ENCODE measurements at places on chromosomes 6 and 20.

- H3K4me1 ChIP-seq = peaks cover 26% of the 10 kb centered on the region
- peaks cover 28% of the 10 kb centered on the region for H3K36me3 ChIP-seq
- no peak overlapping the region for H3K27ac ChIP-seq
- no peak for DNase-seq
- H3K4me3 ChIP-seq = no peak overlapping the region
Observed at GRCh38 chr6:8084586-8084985, 17.8 kb downstream of the EEF1E1 start.

GRCh38 chr6:68559716-68560115 lies 75.4 kb upstream of the ADGRB3 start:
- no peaks in the 10 kb centered on the region for H3K36me3 ChIP-seq
- H3K27me3 ChIP-seq = no peaks in the 10 kb centered on the region
- peak; percentile 11 for DNase-seq
- H3K27ac ChIP-seq = no peak overlapping the region
- H3K4me3 ChIP-seq = no peak overlapping the region

- DNase-seq = peak; percentile 38
- H3K4me3 ChIP-seq = no peak overlapping the region
- no peaks in the 10 kb centered on the region for H3K36me3 ChIP-seq
- no peak overlapping the region for H3K27ac ChIP-seq
- peaks cover 8% of the 10 kb centered on the region for H3K4me1 ChIP-seq
Observed at GRCh38 chr6:138289739-138290138, 71.4 kb upstream of the PBOV1 start.

DNA sequence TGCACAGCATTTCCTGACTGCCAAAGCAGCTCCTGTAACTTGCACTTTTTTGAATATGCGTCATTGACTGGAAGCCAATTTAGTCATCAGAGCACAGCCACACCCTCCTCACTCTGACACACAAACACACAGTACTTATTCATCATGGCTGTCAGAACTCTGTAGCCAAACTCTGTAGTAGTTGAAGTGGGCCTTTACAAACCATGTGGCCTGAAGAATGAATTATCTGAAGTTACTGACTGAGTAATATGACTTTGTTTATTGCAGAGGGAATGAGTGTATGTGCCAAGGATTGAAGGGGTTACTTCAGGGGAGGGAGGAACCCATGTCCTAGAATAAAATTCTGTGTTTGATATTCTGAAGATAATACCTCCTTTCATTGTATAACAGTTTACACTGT lies 102.7 kb downstream of the FIG4 start:
- no peaks in the 10 kb centered on the region for H3K36me3 ChIP-seq
- DNase-seq = no peak
- no peak overlapping the region for H3K27ac ChIP-seq
- peaks cover 12% of the 10 kb centered on the region for H3K4me1 ChIP-seq

- peak; percentile 8 for DNase-seq
- no peak overlapping the region for H3K27ac ChIP-seq
- no peak overlapping the region for H3K4me3 ChIP-seq
- H3K36me3 ChIP-seq = no peaks in the 10 kb centered on the region
Observed at GRCh38 chr6:108492131-108492766, 68.5 kb upstream of the FOXO3 start.

GRCh38 chr6:107819964-107820337 lies 4.2 kb downstream of the SCML4 start:
- H3K27me3 ChIP-seq = peaks cover 1% of the 10 kb centered on the region
- peaks cover 8% of the 10 kb centered on the region for H3K4me1 ChIP-seq
- no peaks in the 10 kb centered on the region for H3K36me3 ChIP-seq
- no peak overlapping the region for H3K27ac ChIP-seq
- no peak overlapping the region for H3K4me3 ChIP-seq

DNA sequence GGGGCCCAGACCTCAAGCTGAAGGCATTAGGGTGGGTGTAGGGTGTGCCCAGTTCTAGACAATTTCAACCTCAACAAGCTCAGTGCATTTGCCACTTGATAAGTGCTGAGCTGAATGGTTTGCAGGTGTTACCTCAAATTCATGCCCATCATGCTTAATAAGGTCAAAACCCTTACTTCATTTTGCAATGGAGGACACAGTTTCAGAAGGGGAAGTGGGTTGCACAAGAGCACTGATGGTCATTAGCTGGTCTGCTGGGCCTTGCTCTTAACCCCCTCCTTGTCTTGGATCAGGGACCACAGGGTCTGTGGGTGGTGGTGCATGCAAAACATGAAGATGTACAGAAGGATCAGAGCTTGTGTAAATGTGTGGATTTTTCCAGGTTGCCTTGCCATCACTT lies 71.0 kb upstream of the SIRPA start:
- peak overlapping the region; percentile 81 for H3K27ac ChIP-seq
- H3K36me3 ChIP-seq = peaks cover 5% of the 10 kb centered on the region
- H3K4me3 ChIP-seq = no peak overlapping the region
- H3K4me1 ChIP-seq = peaks cover 61% of the 10 kb centered on the region
- DNase-seq = no peak

GRCh38 chr6:36389353-36389752 lies 1.9 kb upstream of the ETV7 start:
- H3K4me3 ChIP-seq = no peak overlapping the region
- H3K4me1 ChIP-seq = peaks cover 10% of the 10 kb centered on the region
- no peaks in the 10 kb centered on the region for H3K36me3 ChIP-seq
- H3K27me3 ChIP-seq = peaks cover 11% of the 10 kb centered on the region

- H3K27ac ChIP-seq = no peak overlapping the region
- DNase-seq = no peak
- no peaks in the 10 kb centered on the region for H3K4me1 ChIP-seq
- peaks cover 3% of the 10 kb centered on the region for H3K36me3 ChIP-seq
- H3K27me3 ChIP-seq = peaks cover 3% of the 10 kb centered on the region
Observed at GRCh38 chr6:161303628-161304340, 29.9 kb upstream of the AGPAT4 start.

DNA sequence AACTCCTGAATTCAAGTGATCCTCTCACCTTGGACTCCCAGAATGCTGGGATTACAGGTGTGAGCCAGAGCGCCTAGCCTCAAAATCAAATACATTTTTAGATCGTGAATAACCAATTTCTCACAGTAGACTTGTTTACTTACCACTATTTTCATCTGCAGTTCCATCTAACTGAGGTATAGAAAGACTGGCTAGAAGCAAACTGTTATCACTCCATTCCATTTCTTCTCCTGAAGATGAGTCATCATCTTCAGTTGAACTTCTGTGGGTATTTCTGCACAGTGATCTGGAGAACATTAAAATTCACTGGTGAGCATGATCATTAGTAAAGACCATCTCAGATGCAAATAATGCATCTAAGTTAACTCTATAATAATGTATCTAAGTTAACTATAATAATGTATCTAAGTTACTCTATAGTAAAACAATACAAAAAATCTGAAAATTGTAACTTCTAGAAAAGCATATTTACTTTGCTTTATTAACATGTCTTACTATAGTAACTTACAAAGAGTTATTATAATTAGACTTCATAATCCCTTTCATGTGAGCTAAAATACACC lies 105.4 kb downstream of the REV3L start:
- no peak for DNase-seq
- peaks cover 7% of the 10 kb centered on the region for H3K36me3 ChIP-seq
- no peak overlapping the region for H3K27ac ChIP-seq
- H3K4me3 ChIP-seq = no peak overlapping the region

- DNase-seq = no peak
- H3K27ac ChIP-seq = no peak overlapping the region
- H3K27me3 ChIP-seq = peaks cover 2% of the 10 kb centered on the region
- no peaks in the 10 kb centered on the region for H3K36me3 ChIP-seq
- H3K4me3 ChIP-seq = no peak overlapping the region
Observed at GRCh38 chr6:14174996-14175395, 57.4 kb downstream of the CD83 start.

- H3K27me3 ChIP-seq = peaks cover 2% of the 10 kb centered on the region
- no peak for DNase-seq
- H3K27ac ChIP-seq = no peak overlapping the region
- peaks cover 4% of the 10 kb centered on the region for H3K4me1 ChIP-seq
Observed at GRCh38 chr6:20564777-20565176, 30.5 kb downstream of the CDKAL1 start.

GRCh38 chr6:112801468-112802080 lies 454.4 kb downstream of the RFPL4B start:
- H3K27me3 ChIP-seq = no peaks in the 10 kb centered on the region
- H3K4me1 ChIP-seq = peaks cover 3% of the 10 kb centered on the region
- no peak overlapping the region for H3K4me3 ChIP-seq
- H3K36me3 ChIP-seq = no peaks in the 10 kb centered on the region
- H3K27ac ChIP-seq = no peak overlapping the region

DNA sequence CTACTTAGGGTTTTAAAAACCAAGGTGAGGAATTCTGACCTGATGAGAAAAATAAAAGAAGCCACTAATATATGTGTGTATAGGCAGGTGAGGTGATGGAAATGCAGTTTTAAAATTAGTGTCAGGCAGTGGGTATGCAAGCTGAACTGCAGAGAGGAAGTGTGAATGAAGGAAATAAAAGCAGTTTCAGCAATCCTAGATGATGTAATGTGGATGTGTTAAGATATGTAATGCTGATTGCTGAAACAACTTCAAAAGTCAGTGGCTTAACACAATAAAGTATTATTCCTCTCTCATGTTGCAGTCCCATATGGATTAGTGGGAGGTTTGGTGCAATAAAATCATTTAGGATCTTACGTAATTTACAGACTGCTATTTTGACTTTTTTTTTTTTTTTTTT lies 119.9 kb upstream of the ASCC3 start:
- no peak overlapping the region for H3K27ac ChIP-seq
- no peaks in the 10 kb centered on the region for H3K36me3 ChIP-seq
- no peaks in the 10 kb centered on the region for H3K27me3 ChIP-seq
- DNase-seq = no peak

GRCh38 chr6:168377484-168377855 lies 57.9 kb upstream of the DACT2 start:
- peaks cover 8% of the 10 kb centered on the region for H3K27me3 ChIP-seq
- H3K36me3 ChIP-seq = peaks cover 31% of the 10 kb centered on the region
- no peak for DNase-seq
- no peak overlapping the region for H3K27ac ChIP-seq

DNA sequence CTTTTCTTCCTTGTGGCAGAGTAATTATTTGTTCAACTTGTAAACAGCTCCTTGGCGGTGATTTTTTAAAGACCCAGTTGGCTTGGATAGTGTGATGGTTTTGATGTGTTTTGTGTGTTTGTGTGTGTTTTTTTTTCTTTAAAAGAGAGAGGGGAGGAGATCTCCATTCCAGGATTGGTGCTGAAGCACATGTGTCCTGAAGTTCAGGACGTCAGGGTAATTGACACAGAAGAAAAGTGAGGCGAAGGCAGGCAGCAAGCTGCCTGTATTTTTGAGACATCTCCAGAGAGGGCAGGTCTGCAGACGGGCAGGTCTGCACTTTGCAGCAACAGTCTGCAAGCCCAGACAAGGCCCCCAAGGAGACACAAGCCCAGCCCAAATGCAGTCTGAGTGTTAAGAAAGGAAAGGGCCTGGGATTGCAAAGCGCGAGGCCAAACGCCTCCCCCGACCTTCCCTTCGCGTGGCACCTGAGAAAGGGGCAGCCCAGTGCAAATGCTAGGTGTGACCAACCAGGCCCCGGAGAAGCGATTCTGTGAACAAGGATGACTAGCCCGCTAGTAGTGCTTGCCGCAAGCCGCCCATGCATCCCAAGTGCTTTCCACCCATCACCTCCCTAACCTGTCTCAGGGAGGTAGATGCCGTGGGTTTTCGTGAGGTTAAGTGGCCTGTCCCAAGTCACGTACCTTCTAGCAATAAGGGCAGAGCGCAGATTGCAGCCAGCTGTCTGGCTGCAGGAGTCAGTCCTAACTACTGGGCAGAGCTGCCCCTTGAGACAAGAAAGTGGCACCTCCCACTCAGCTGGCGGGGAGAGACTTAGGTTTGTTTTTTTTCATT lies 230.5 kb downstream of the ZMYND8 start:
- DNase-seq = no peak
- no peak overlapping the region for H3K4me3 ChIP-seq
- no peaks in the 10 kb centered on the region for H3K27me3 ChIP-seq
- H3K36me3 ChIP-seq = no peaks in the 10 kb centered on the region
- H3K27ac ChIP-seq = no peak overlapping the region
- no peaks in the 10 kb centered on the region for H3K4me1 ChIP-seq

DNA sequence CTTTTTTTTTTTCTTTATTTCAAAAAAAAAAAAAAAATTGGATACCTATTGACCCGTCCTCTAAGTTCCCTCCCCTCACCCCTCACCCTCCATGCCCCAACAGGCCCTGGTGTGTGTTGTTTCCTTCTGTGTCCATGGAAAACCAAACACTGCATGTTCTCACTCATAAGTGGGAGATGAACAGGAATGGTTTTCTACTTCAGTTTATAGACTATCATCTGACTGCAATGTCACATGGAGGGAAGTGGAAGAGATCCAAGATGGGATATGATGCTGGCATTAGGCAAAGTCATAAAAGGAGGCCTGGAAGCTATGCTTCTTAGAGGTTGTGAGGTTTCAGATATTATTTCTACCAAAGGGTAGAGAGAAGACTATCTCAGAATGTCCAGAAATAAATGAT lies 237.5 kb downstream of the MAFB start:
- H3K27ac ChIP-seq = no peak overlapping the region
- H3K4me1 ChIP-seq = no peaks in the 10 kb centered on the region
- no peak for DNase-seq
- no peak overlapping the region for H3K4me3 ChIP-seq
- no peaks in the 10 kb centered on the region for H3K36me3 ChIP-seq

- H3K4me1 ChIP-seq = peaks cover 25% of the 10 kb centered on the region
- H3K27me3 ChIP-seq = peaks cover 19% of the 10 kb centered on the region
- H3K4me3 ChIP-seq = peak overlapping the region; percentile 78
Observed at GRCh38 chr20:57658447-57658832, 38.2 kb upstream of the ZBP1 start.

- peaks cover 22% of the 10 kb centered on the region for H3K36me3 ChIP-seq
- H3K27ac ChIP-seq = peak overlapping the region; percentile 58
- H3K4me3 ChIP-seq = no peak overlapping the region
- peaks cover 12% of the 10 kb centered on the region for H3K27me3 ChIP-seq
Observed at GRCh38 chr20:63664861-63665594, 6.9 kb downstream of the RTEL1 start.

Data from endothelial cell (in vitro differentiated cells).